DMS53 (cell line): ENCODE measurements at places on chromosomes 4 and X.
A peak's percentile ranks its signal among the peaks of the same experiment; 100 is the strongest.

GRCh38 chr4:10734697-10735096 is 50.1 kb upstream of the CLNK start:
- peak; percentile 99 for DNase-seq

DNA sequence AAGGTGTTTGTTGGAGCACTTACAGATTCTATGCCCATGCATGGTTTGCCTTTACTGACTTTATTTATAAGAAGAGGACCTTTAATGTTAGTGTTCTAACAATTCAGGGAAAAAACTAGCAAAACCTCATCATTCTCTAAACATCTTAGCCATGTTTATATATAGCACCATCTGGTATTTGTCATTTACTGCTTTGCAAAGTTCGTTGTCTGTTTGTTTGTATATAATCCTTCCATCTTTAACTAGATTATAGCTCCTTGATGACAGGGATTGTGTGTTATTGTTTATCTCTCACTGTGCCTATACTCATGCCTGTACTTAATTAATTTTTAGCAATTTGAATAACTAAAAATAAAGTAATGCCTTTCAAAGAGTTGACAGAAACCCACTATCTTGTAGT is 170.6 kb upstream of the PACRGL start:
- DNase-seq, result no peak

- no peak for DNase-seq
Observed at GRCh38 chr4:142697928-142698327, 148.2 kb downstream of the INPP4B start.

DNA sequence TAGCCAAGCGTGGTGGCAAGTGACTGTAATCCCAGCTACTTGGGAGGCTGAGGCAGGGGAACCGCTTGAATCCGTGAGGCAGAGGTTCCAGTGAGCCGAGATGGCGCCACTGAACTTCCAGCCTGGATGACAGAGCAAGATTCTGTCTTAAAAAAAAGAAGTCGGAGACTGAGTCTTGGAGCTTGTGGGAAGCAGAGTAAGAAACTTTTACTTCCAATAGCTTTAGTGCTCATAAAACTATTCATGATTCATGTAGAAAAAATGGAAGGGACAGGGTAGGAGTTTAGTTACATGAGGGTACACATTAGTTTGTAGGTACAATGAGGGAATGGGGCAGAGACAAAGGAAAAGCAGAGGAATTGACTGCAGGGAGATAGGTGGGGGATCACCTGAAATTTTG is 19.3 kb downstream of the RAP2C start:
- no peak for DNase-seq

DNA sequence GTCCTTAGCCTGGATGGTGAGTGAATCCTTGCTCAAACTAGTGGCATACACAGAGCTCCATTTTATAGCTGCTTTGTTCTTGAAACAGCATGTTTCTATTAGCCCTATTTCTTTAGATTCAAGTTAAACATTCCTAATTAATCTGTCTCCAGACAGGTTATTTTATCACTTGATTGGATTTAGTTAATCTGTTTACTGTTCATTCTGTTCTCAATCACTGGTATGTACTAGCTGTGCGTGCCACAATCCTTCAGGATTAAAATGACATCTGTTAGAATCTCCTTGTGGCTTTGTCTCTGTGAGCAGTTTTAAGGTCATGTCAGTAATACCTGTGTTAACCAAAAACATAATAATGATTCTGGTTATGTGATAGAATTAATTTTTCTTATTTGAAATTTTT is 36.5 kb downstream of the PTPN13 start:
- DNase-seq, result no peak
